ENCODE measurements at places on chromosomes 5 and 9.

GRCh38 chr9:122580360-122580759 is 2.8 kb downstream of the OR1L8 start:
- DNase-seq: no peak

DNA sequence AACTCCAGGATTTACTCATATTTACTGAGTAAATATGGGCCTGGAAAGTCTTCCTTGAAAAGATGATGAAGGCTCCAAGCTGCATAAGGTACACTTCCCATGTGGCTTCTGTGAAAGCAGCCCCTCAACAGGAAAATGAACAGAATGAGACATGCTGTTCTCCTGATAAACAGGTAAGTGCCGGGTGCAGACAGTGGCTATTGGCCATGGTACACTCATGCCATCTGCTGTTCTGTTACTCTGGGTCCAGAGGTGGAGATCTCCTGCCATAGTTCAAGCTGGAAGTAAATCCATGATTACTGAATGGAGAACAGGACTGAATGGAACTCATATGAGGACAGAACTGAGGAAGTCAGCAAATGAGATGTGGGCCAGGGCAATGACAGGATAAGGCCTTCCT is 103.6 kb downstream of the SLIT3 start:
- DNase-seq: no peak

- no peak for DNase-seq
Observed at GRCh38 chr5:36680066-36680465, 73.7 kb downstream of the SLC1A3 start.

DNA sequence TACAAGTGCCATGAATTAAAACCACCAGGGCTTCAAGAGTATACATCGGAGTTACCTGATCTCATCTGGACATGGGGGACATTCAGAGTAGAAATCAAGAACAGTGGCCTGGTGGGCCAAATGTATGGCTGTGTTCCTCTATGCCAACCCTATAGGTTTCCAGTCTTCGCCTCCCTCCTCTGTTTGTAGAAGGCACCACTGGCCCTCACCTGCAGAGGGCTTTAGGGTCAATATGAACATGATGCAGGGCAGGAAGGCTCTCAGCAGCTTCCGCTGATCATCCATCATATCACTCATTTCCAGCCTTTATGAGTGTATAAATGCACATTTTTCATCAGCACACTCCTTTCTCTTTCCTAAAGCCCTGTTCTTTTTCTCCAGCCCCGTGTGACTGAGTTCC is 555.5 kb upstream of the BRINP1 start:
- no peak for DNase-seq

- DNase-seq: no peak
Observed at GRCh38 chr9:93574091-93574899, 2.1 kb upstream of the PHF2 start.

- no peak for DNase-seq
Observed at GRCh38 chr5:15620501-15620900, 120.5 kb downstream of the FBXL7 start.

DNA sequence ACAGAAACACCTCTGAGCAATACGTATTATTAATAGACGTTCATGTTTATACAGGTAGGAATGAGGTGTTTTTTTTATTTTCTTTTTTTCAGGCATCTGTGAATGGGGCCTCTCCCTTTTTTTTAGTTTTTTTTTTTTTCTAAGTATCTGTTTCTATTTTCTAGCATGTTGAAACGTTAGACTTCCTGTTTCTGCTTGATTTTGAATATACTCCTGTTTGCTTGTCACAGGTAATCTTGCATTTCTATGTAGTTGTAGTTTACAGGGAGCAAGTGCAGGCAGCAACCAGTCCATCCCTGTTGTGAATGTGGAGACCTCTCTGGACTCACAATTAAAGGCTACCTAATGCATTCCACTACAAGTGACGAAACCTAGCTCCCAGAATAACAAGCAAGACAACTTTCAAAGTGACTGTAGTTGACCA is 22.8 kb upstream of the TNFAIP8 start:
- no peak for DNase-seq

GRCh38 chr9:136928591-136928990 is 15.9 kb downstream of the FBXW5 start:
- no peak for DNase-seq

DNA sequence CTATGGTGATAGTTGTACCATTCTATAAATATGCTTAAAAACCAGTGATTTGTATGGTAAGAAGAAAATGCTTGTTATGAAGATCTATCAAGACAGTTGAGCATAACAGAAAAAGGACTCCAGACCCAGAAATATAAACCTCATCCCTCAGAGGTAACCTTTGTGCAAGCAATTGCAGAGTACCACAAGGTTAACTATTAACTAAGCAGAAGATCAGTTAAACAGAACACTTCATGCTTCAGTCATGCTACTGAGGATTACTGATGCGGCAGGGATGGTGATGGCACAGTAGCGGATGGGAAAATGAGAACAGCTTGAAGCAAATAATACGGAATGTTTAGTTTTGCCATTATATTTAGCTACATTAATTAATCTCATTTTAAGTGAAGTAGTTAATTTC is 45.5 kb downstream of the IARS1 start:
- no peak for DNase-seq

DNA sequence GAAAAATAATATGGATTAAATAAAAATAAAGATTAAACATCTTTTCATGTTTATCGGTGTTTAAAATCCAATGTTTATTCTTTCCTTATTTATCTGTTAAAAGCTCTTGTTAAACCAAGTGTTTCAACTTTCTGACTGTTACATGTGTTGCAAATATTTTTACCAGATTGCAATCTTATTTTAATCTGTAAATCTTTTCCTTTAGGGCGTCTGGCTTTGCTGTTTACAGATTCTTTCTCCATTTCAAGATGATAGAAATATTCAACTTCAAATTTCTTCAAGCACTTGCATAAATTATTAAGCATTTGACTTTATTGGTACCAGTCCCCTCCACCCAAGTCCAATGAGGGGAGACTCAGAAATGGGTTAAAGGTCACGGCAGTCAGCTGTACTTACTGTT is 16.9 kb upstream of the ABCA1 start:
- DNase-seq: no peak

DNA sequence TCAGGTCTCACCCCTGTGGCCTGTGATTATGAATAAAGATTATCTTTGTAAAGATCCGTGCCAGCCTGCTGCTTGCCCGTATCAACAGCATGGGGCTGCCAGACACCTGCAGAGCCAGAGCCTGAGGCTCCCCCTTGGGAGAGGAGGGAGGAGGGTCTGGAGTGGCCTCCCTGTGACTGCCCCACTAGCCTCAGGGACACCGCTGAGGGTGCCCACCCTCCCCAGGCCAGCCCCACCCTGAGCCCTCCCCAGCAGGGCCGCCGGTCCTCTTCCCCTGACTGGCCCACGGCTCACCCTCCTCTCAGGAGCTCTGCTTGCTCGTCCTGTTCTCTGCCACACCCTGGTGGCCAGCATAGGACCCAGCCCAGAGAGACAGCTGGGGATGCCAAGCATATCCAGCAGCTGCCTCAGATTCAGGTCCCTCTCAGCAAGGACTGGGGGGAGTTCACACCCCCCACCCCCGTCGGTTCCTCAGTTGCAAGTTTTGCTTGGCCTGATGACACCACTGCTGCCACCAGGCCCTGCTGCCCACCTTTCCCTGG is 1.9 kb downstream of the SSNA1 start:
- DNase-seq: no peak

Measured in NCI-H146 (cell line).